ENCODE measurements at places on chromosomes 2 and 18.

DNA sequence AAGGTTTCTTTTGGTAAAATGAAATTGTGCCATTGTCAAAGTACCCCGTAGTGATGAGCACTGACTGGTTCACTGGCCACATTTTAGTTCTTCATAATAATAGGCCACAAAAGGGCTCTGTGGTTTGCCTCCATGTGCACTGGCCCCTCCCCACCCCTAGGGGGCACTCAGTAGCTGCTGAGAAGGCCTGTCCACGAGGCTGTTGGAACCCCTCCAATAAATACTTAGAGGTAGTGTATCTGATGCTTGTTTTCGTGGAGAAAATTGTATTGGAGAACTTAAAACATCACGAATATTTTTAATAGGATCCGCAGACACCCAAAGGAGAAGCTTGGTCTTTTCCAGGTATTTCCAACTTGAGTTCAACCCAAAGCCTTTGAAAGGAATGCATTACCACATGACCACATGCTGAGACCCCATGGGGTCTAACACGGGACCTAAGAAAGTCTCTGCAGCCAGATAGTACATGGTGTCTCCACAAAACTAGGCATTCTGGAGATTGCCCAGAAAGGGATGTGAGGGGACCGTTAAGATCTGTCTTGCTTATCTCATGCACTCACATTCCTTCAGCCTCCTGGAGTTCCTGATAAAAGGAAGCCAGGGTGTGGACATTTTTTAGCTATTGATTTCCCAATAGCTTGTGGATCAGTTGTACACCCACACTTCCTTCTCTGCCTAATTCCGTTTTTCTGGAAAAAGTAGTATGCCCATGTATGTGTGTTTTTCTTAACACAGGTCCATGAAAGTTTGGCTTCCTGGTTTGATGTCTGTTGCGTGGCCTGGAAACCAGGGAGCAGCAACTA lies 28.5 kb upstream of the NOSTRIN start:
- DNase-seq, result peak; percentile 62

GRCh38 chr2:20609995-20610357 lies 40.9 kb downstream of the HS1BP3 start:
- no peak for DNase-seq

- no peak for DNase-seq
Observed at GRCh38 chr18:55317864-55318263, 270.1 kb downstream of the TCF4 start.

GRCh38 chr2:41997561-41997960 lies 50.3 kb upstream of the PKDCC start:
- no peak for DNase-seq

GRCh38 chr2:160916300-160916699 lies 243.9 kb upstream of the TANK start:
- no peak for DNase-seq

DNA sequence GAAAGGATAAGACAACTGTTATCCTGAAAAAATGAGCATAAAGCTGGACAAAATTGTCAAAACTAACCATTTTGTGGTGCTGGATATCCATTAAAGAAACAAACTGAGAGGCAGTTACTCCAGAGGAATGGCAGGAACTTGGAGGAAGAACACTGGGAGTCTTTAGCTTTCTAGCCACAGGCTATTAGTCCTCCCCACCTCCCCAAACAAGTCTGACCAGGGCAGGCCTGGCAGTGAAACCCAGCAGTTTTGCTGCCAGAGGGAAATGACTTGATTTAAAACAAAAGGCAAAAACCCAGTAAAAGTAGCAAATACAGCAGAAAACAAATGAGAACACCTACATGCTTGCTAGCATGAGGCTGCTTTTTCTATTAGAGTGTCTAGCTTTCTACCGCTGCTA lies 34.9 kb downstream of the OSBPL1A start:
- peak; percentile 42 for DNase-seq

DNA sequence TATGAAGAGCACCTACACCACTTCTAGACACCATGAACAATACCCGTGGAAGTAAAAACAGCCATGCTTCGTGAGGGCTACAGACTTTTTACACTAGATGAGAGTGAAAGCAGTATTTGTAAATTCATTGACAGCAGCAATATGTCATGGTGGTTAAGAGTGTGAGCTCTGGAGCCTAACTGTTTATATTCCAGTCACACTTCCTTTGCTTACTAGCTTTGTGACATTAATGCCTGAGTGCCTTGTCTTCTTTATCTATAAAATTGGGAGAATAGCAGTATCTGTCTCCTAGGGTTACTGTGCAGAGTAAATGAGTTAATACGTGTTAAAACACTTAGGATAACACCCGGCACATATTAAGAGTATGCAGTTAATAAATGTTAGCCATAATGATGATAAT lies 33.8 kb upstream of the RPRM start:
- DNase-seq, result no peak

DNA sequence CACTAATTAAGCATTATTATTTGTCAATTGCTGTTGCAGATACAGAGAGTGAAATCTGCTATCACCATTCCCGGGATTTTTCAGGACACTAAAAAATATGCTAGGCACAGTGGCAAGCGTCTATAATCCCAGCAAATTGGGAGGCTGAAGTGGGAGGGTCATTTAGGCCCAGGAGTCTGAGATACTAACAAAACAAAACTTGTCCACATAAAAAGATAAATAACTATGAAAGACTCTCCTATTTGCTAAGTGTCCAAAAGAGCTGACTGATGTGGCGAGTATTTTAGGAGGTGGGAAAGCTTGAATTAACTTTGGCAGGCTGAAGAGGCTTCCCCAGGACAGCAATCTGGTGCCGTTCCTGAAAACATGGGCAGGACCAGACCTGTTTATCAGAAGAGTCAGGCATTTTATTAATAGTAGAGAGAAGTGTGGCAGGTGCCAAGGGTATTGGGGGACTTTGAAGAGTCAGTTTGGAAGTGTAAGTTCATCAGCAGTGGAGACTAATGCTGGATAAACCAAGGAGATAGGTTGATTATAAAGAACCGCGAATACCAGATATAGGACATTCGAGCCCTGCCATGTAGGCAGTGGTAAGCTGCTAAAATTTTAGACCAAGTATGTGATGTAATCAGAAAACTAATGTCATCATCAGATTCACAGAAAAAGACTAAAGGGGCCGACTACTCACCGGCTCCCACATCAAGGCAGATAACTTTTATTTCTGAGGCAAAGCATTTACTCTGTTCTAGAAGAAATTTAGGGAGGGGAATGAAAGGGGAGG lies 201.8 kb downstream of the EPHA4 start:
- no peak for DNase-seq

GRCh38 chr2:206368933-206369569 lies 74.3 kb upstream of the ADAM23 start:
- no peak for DNase-seq

- DNase-seq, result no peak
Observed at GRCh38 chr2:143548032-143548431, 418.8 kb downstream of the ARHGAP15 start.

- DNase-seq, result peak; percentile 79
Observed at GRCh38 chr2:152407204-152407721, 72.3 kb downstream of the FMNL2 start.

DNA sequence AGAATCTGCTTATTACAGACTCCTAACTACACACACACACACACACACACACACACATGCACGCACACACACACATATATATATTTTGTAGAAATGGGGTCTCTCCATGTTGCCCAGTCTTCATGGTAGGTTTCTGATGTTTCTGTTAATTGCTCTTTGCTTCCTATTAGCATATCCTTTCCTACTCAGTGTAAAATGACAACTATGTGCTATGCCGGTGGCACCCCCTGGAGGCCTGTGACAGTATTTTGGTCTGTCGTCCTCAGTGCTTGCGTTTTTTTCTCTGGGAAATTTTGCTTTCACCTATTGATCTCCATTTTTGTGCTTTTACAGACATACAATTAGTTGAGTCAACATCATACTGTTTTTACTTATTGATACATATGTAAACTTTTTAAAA lies 322.1 kb downstream of the LRRTM1 start:
- DNase-seq, result peak; percentile 42

GRCh38 chr2:86021396-86022378 lies 84.0 kb downstream of the POLR1A start:
- no peak for DNase-seq

GRCh38 chr18:11498821-11499220 lies 110.6 kb upstream of the SLC35G4 start:
- DNase-seq, result no peak

DNA sequence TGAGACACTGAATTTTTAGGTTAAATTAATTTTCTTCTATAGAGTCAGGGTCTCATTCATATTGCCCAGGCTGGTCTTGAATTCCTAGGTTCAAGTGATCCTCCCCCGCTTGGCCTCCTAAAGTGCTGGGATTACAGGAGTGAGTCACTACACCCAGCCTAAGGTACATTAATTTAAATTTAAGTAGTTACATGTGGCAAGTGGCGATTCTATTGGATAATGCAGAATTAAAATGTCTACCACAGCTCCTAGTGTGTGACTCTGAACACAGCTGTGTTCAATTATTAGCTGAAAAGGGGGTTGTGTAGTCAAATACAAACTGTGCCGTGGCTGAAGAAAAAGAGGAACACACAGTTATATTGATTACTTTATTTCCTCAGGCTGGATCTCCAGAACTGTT lies 2.2 kb upstream of the CAD start:
- DNase-seq, result no peak

- no peak for DNase-seq
Observed at GRCh38 chr2:237022533-237022932, 63.2 kb upstream of the COPS8 start.

DNA sequence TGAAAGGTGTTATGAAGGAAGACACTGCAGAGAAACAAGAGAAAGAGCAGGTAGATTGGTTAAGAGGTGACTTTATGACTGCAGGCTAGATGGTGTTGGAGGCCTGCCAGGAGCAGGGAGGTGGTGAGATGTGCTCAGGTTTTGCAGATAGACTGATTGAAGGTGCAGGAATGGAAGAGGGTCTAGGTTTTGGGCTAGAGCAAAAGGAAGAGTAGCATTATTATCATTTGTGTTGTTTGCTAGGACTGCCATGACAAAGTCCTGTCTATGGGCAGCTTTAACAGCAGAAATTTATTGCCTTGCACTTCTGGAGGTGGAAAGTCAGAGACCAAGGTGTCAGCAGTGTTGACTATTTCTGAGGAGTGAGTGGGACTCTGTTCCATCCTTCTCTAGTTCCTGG lies 172.9 kb upstream of the SOX11 start:
- no peak for DNase-seq

DNA sequence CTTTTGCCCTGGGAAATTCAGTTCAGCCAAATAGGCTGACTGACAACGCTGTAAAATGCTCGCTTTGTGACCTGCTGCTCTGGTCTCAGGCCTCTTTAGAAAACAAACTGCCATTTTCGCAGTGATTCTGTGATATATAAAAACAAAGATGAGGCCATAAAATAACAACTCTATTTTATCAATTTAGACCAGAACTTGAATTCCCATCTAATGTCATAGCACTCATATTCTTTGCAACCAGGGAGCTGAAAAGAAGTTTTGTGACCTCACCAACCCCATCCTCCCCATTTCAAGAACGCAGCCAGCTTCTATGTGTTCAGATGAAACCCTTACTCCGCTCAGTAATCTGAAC lies 40.3 kb downstream of the TCF4 start:
- no peak for DNase-seq

DNA sequence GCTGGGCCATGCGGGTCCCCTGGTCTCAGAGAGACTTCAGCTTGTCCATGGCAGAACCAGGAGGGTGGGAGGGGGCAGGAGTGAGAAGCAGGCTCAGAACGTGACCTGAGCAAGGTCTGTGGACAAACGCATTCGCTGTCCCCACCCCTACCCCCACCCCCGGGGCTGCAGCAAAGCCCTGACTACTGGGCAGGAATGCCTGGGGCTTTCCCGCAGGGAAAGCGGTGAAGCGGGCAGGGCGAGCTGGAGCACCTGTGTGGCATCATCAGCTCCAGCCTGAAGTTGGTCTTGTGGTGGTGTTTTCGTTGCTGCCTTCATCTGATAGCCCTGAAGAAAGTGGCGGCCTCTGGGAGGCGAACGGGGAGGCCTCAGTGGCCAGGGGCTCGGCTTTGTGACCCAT lies 26.1 kb upstream of the ALKAL2 start:
- DNase-seq, result no peak

GRCh38 chr18:55139836-55140235 lies 180.6 kb upstream of the CCDC68 start:
- no peak for DNase-seq

DNA sequence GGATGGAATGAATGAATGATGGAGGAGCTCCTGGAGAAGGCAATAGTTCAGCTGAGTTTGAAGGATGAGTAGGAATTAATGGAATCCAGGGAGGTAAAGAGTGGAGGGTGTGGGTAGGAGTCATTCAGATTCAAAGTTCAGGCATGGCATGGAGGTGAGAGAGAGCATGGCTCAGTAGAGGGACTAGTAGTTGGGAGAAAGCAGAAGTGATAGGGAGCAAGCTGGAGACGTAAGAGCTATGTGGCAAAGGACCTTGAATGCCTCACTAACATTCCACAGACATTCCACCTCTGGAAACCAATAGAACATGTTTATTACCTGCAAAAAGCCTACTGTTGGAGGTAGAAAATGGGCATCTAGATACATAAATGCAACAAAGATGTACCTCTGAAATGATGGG lies 170.1 kb downstream of the HAUS1 start:
- no peak for DNase-seq

DNA sequence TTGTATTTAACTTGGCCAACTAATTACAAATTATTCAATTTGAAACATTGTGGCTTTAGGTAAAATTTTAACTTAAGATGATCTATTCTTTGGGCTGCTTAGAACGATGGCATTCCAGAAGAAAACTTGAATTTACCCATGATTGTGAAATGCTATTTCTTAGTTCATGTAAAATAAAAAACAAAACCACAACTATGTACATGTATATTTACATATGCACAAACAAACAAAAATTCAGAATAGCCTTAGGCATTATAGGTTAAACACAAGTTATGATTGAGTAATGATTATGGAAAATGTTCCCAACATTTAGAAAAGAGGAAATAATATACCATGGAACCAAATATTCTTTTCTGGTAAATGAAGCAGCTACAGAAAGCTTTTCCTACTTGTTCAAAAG lies 3.5 kb upstream of the SMCHD1 start:
- DNase-seq, result no peak

DNA sequence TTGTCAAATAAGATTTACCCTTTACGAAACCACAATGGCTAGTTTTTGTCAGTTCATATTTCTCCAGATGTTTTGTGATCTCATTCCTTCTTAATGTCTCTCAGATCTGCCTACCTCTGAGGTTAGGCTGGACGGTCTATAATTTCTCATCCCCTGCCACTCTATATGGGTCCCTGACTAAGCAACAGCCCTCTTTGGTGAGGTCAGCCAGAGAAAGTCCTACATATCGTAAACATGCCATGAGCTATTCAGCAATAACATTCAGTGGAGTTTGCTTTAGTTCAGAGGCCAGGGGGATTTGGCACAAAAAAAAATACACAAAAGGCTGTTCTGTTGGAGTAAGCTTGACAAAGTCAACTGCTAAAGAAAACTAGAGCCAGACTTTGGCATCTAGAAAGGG lies 192.1 kb upstream of the NCKAP5 start:
- no peak for DNase-seq

DNA sequence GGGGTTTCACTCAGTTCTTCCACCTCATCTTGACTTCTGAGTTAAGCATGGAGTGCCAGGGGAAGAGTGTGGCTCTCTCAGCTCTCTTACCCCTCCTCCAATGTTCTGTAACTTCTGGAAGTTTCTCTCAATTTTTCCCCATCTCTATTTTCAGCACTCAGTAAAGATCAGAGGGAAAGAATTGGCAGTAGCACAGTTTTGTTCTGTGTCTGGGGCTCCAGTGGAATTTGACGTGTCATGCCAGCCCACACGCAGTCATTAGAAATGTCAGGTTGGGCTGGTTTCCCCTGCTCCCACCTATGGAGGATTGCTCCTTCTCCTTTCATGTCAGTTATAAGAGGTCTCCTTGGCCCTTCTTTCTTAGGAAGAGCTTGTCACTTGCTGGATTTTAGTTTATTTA lies 104.6 kb upstream of the COL3A1 start:
- DNase-seq, result peak; percentile 13

GRCh38 chr2:222844323-222844722 lies 16.5 kb upstream of the ACSL3 start:
- no peak for DNase-seq

Measured in COLO829 (cell line).